ENCODE measurements at places on chromosomes 7 and 10.

- no peak for DNase-seq
These were observed 91.1 kb downstream of the PLXNA4 start for GRCh38 chr7:132485136-132485535.

- no peak for DNase-seq
These were observed 295.0 kb upstream of the LYZL1 start for GRCh38 chr10:28993861-28994260.

- DNase-seq: no peak
These were observed 27.2 kb downstream of the IPMK start for GRCh38 chr10:58240531-58240930.

DNA sequence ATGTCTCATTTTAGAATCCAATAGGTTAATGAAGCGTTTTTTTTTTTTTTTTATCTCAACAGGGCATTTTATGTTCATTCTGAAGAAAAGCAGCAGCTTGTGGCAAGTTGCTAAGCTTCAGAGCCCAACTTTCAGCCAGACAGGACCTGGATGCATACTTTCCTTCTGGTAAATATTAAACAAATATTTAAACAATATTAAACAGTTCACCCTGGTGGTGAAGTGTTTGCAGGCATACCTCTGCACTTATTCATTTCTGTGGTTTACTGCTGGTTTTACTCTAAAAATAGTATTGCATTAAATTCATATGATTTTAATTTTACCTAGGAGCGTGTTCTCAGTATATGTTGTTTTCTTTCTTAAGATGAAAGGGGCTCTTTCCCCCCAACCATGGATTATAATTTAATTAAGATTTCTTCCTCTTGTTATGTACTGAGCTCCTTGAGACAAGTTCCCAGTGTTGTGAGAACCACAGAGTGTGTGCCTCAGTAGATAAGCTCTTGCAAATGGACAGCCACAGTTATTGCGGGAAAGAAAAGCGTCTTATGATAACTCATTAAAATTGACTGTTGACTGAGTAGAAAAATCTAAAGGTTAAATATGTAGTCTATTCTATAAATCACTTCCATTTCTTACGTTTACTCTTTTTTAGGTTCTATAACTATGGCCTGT is 155.8 kb downstream of the MALRD1 start:
- no peak for DNase-seq

GRCh38 chr7:128874140-128875031 is 11.7 kb downstream of the ATP6V1F start:
- no peak for DNase-seq

DNA sequence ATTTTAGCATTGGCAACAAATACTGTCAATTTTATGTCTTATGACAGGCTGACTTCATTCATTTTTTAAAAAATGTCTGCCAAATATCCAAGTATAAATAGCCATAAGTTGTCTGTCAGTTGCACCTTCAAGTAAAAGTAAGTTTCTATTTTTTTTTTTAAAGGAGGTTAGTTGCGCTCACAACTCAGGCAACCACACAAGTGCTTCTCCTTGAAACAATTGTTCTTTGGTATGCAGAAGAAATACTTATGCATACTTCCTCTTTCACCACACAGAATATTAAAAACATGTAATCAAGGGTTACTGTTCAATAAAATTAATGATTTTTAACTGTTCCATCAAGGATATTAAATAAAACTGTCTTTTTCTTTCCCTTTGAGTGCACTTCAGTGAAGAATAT is 97.9 kb downstream of the RTKN2 start:
- DNase-seq: no peak

DNA sequence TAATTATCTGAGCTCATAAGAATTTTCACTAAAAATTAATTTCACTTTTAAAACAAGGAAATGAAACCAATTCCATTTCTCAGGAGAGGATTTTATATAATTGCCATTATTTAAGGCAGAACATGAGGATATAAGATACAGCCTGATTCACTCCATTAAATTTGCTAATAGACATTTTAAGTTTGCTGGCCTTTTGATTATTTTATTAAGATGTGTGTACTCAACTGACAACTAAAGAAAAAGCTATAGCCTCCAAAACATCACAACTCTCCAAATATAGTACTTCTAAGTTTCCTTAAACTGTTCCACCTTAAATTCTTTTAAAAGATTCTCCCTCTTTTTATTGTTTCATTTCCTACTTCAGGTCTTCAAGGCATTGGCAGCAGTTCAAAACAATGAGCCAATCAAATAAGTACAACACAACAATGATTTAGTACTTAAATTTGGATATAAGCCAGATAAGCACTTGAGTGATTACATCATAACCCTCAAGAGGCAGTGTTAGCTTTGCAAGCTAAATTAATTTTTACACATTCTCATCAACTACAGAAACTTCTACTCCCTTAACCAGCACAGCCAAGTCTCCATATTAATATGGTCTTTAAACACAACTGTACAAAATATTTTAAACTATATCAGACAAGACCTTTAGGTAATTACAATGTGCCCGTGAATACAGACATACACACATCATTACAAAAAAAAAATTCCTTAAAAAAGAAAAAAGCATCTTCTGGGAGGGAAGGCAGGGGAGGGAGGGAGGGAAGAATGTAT is 121.8 kb downstream of the KMT2C start:
- DNase-seq: no peak

GRCh38 chr10:43079856-43080255 is 3.0 kb downstream of the RET start:
- no peak for DNase-seq

DNA sequence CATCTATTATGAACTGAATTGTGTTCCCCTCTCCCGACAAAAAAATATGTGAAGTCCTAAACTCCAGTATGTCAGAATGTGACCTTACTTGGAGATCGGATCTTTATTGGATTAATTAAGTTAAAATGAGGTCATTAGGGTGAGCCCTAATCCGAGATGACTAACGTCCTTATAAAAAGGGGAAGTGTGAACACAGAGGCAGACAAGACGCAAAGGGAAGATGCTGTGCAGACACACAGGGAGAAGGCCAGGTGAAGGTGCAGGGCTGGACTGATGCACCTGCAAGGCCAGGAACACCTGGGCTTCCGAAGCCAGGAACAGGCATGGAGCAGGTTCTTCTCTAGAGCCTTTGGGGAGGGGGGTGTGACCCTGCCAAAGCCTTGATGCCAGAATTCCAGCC is 187.8 kb downstream of the PARD3 start:
- DNase-seq: no peak

DNA sequence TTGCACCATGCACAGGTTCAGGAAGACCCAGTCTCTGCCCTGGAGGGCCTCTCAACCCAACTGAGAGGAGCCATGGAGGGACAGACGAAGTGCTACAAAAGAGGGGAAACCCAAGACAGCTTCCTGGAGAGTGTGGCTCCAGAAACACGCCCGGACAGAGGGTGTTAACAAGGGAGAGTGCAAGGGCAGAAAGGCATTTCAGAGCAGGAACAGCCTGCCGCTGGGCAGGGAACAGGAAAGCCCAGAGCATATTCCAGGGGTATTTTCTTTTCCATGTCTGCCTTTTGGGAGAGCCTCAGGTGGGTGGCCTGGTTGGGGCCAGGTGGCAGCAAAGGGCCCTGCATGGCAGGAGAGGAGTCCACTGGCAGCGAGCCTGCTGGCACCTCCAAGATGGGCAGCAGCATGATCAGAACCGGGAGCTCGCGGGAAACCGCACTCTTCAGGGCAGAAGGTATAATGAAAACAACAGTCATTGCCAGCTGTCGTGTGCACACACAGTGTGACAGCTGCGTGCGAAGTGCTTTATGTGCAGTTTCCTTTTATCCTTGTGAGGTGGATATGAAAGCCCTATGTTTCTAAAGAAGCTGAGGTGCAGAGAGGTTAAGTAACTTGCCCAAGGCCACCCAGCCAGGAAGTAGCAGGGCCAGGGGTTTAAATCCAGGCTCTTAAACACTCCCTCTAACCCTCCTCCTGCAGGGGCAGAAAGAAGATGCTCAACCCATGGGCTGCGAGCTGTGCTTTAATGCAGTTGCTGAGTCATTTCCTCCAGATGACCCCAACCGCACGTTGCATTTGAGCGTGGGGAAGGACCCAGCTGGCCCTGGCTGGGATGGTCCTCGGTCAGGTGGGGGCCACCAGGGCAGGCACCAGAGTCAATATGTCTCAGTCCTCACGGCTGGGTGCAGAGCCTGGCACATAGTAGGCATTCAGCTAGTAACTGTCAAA is 128.6 kb downstream of the OAT start:
- DNase-seq: no peak

GRCh38 chr7:136399385-136399784 is 422.2 kb upstream of the MTPN start:
- DNase-seq: no peak

GRCh38 chr10:133481086-133481643 is 27.4 kb downstream of the SCART1 start:
- no peak for DNase-seq

DNA sequence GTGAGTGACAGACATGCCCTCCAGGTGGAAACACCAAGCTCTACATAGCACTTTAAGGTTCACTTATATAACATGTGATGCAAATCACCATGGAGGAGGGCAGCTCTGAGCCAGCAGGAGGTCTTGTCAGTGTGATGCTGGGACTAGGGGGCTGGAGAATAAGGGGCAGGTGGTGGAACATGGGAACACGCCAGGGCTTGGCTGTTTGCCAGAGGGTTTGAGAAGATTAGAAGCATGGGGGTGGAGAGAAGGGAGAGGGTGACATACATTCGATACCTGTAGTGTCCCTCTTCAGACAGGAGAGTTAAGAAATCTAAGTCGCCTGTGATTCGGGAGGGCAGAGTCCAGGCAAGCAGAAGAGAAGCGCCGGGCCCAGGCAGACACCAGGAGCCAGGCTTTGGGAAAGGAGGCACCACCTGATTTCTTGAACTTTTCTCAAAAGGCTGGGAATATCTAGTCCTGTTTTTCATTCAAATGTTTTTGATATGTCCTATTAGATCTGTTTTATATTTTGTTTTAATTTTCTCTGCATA is 16.9 kb upstream of the LAMB4 start:
- no peak for DNase-seq

GRCh38 chr7:14507617-14508016 is 394.9 kb downstream of the DGKB start:
- DNase-seq: no peak

DNA sequence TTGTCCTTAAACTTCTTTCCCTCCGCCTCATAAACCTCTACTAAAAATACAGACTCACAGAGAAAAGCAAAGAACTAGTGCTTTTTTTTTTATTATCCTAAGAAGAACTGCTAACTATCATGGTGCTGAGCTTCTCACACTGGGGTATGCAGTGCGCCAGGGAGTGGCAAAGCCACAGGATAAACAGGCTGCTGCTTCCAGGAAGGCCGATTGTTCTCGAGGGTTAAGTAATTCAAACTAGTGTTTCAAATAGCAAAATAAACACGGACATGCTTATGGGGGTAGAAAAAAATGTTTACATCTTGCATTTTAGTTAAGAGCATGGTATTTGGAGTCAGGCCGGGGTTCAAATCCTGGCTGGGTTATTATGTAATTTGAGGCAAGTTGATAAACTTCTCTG is 157.0 kb downstream of the TAX1BP1 start:
- DNase-seq: no peak

- DNase-seq: no peak
These were observed at the start of gene C10orf62 for GRCh38 chr10:97589479-97589878. C10orf62 (plus strand) TSS chr10:97589721; CDS start chr10:97589898, 177 bp downstream.

DNA sequence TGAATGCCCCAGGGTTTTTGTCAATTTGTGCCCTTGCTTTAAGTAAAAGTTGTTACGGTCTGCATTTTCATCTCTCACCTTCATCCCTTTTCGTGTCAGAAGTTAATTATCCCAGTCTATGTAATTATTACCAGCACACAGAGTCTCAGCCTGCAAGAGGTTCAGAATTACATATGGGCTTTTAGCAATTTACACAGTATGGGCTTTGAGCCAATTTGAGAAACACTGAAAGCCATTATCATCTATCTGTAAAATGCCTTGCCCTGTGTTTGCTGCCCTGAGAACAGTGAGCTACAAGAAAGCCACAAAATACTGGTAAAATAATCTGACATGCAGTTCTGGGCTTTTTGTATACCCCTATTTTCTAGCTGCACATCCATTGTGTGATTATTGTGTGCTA is 125.6 kb upstream of the STEAP4 start:
- DNase-seq: no peak

DNA sequence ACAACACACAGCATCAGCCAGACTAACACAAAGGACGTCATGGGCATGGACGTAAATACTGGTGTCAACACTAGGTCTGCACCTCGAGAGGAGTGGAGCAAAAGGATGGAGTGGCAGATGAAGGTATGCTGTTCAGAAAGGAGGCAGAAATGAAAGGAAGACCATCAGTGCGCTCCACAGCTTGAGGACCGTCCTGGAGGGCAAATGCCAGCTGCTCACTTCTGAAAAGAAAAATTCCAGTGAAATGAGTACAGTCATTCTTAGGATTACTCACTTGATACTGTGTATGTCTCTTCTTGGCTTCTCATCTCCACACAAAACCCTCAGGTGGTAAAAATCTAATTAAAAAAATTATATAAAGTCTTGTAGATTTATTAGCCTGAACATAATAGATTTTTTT is 44.8 kb downstream of the EGFR start:
- DNase-seq: no peak

DNA sequence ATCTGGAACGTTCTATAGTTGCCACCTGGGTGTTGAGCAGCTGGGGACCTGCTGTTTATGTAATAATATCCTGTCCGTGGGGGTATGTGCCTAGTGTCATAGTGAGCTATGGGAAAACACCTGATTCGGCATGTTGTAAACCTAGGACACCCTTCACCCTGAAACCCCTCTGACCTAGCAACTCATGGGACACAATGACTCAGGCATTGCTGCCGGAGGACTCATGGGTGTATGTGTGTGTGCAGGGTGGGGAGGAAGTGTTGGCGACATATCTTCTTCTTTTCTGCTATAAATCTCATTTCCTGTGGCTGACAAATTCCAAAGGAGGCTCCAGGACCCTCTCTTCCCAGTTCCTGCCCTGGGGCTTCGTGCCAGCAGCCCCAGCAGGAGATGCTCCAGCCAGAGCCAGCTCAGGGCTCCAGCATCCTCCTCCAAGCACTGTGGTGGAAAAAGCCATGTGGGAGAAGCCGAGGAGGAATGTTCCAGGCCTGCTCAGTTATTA is 77.0 kb upstream of the PODXL start:
- no peak for DNase-seq

DNA sequence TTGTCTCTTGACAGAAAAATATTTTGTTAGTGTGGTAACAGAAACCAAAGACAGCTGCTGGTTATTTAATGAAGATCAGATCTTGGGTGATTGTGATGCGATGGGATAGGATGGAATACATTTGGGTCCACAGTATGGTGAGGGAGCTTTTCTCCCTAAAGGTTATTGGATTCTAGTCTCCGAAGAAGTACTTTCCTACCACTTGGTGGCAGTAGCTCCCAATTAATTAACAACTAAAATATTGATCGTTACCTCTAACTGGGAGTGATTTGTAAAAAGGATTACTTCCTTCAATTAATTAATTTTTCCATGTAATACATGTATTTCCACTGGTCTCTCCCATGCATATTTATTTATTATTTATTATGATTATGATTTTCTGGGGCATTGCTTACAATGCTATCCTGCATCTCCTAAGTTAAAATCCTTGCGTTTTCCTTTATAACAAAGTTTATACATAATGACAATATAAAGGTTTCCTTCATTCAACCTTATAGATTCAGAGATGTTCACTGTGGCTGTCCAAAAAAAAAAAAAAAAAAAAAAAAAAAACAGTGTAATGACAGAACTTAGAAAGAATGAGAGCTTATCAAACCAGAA is 25.6 kb downstream of the TMEM196 start:
- DNase-seq: no peak

Data from stimulated activated CD4-positive, alpha-beta T cell treated with anti-CD3 and anti-CD28 coated beads, Interleukin-1b, Interleukin-23, amount 100 ng/mL, for 4 hours (primary cell).